HFFc6 (cell line): ENCODE measurements at places on chromosomes 7 and 10. TPM values are rescaled to one million over a fixed set of nuclear protein-coding genes. Genes with fewer than 3 reads are reported as not detected.

GRCh38 chr10:58952747-58953466 is 223.5 kb upstream of the PHYHIPL start:
- H3K36me3 ChIP-seq, result no peaks in the 10 kb centered on the region
- H3K27ac ChIP-seq, result no peak overlapping the region
- DNase-seq, result peak; percentile 43
- H3K4me3 ChIP-seq, result peak overlapping the region; percentile 29; the same call in 1 of the 2 replicates
- peaks cover 50% of the 10 kb centered on the region for H3K4me1 ChIP-seq
- peaks cover 1% of the 10 kb centered on the region; the same call in 1 of the 2 replicates for H3K27me3 ChIP-seq

CPEB3 gene
- total RNA-seq, result 1.0 to 1.2 TPM (median 1.1 TPM) in 3 replicates

GRCh38 chr10:107706096-107706725 is 541.7 kb upstream of the SORCS1 start:
- no peak overlapping the region for H3K27ac ChIP-seq
- no peak overlapping the region for H3K4me3 ChIP-seq
- no peaks in the 10 kb centered on the region for H3K4me1 ChIP-seq

DNA sequence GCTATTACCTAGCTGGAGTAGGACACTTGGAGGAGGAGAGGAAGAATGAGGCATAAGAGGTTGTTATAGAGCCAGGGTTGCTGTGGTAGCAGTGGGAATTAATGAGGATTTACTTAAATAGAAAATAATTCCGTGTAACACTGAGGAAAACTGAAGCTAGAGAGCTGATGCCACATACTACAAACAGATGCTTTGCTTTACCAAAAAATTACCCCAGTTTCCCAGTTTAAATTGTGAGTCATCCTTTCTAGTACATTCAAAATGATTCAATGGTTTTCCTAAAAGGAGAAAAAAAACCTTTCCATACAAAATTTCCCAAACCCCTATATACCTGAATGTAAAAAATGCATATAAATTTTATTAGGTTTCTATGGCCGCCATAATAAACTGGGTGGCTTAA is 58.3 kb downstream of the ZNF518A start:
- H3K36me3 ChIP-seq, result no peaks in the 10 kb centered on the region
- no peaks in the 10 kb centered on the region; the same call in 1 of the 2 replicates for H3K4me1 ChIP-seq
- H3K27ac ChIP-seq, result no peak overlapping the region
- no peak for DNase-seq

- no peaks in the 10 kb centered on the region for H3K4me1 ChIP-seq
- H3K27me3 ChIP-seq, result peaks cover 6% of the 10 kb centered on the region
- H3K27ac ChIP-seq, result no peak overlapping the region
- DNase-seq, result no peak
Observed at GRCh38 chr10:12637649-12638048, 288.3 kb downstream of the CAMK1D start.

DNA sequence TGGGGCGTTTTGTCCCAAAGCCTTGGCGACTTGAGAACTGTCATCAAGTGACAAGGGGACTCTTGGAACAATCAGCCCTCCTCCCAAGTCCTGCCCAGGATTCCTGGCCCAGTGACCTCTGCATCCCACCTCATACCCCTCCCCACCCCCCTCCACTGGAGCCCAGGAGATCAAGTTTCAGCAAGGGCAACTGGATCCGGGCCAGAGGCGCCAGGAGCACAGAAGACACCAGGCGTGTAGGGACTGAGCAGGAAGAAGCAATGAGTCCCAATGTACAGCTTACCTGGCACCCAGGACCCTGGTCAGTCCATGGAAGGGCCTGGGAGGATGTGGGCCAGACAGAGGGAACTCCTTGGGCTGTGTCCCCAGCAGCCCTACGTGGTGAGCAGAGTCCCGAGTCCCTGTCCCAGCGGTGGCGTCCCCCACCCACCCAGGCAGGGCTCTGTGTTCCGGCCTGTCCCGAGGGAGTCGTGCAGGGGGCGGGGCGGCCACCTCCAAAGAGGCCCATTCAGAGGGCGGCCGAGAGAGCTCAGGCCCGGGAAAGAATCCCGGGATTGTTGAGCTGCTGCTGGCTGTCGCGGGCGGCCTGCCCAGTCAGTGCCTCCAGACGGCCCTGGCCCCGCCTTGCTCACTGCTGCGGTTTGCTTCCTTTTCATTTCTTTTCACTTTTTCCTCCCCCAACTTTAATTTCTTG is 254.1 kb downstream of the TNS3 start:
- H3K27me3 ChIP-seq, result no peaks in the 10 kb centered on the region; the same call in 1 of the 2 replicates
- peaks cover 59% of the 10 kb centered on the region for H3K4me1 ChIP-seq
- peaks cover 10% of the 10 kb centered on the region for H3K36me3 ChIP-seq

GRCh38 chr7:117836-118614 is 74.3 kb upstream of the FAM20C start:
- H3K36me3 ChIP-seq, result peaks cover 16% of the 10 kb centered on the region
- peaks cover 19% of the 10 kb centered on the region for H3K4me1 ChIP-seq
- H3K4me3 ChIP-seq, result no peak overlapping the region
- H3K27me3 ChIP-seq, result peaks cover 7% of the 10 kb centered on the region

DNA sequence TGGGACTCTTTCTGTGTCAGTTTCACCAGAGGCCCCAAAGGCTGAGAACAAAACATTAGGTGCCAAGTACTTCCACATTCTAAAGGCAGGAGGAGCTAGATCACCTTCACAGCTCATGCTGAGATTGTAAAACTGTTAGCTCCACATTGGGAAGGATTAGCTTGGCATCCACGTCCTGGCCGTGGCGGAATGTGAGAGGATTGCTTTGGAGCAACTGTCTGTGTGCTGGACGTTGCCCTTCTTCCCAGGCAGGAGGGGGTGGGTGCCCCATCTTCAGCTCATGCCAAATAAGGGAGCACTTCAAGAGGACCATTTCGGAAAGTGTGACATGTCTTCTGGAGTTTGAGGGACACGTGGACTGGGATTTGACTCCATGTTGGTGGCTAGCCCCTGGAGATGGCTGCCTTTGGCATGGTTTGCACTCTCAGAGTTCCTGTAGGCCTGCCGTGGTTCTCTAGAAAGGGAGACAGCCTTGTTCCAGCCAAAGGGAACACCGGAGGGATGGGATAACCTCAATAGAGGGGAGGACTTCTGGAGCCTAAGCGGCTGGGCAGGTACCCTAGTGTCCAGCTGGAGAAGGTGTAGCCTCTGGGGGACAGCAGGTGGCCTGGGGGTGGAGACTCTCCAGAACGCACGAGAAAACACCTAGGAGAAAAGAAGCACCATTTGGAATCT is 19.9 kb upstream of the FMC1 start:
- H3K27me3 ChIP-seq, result peaks cover 4% of the 10 kb centered on the region
- peak; percentile 43 for DNase-seq
- H3K4me3 ChIP-seq, result no peak overlapping the region
- no peaks in the 10 kb centered on the region for H3K36me3 ChIP-seq

DNA sequence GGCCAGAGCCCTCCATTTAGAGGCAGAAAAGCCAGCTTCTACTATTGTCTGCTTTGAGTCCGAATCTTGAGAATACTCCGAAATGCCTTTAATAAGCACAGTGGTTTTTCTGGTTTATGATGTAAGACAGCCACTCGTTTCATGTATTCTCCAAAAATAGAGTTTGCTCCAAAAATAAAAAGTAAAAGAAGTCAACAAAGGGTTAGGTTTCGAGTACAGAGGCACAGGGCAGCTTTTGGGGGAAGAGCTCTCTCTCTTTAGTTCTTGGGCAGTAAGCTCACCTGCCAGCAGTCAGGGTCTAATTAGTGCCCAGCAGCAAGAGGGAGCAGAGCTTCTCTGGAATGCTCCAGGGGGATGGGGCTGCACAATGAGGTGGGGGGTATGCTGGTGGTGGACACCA is 20.2 kb downstream of the CREB3L2 start:
- H3K36me3 ChIP-seq, result peaks cover 67% of the 10 kb centered on the region
- H3K4me3 ChIP-seq, result peak overlapping the region; percentile 72
- DNase-seq, result no peak

GRCh38 chr7:10908600-10908999 is 65.1 kb upstream of the PHF14 start:
- H3K27ac ChIP-seq, result no peak overlapping the region
- peaks cover 5% of the 10 kb centered on the region; the same call in 1 of the 2 replicates for H3K36me3 ChIP-seq
- no peak for DNase-seq
- H3K4me1 ChIP-seq, result no peaks in the 10 kb centered on the region
- H3K4me3 ChIP-seq, result no peak overlapping the region
- H3K27me3 ChIP-seq, result 0 out of 2 replicates have a peak, but pooled peaks cover 1% of the 10 kb centered on the region

SNCG gene
- total RNA-seq, result 2.1 to 3.1 TPM (median 3.1 TPM) in 3 replicates

DNA sequence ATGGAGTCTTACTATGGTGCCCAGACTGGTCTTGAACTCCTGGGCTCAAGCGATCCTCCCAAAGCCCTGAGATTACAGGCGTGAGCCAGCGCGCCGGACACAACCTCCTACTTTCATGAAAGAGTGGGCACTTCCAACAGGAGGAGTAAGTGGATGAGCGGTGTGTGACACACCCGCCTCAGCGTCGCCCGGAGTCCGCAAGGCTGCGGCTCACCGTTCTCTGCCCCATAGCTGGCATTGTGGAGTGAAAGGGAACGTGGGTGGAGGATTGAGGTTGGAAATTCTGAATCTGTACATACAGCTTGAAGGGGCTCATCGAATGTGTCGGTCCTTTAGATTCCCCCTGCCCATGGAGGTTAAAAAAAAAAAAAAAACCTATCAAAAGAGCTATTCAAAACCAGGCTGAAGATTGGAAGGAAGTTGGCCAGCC is 524 bp upstream of the PRXL2A start:
- H3K27ac ChIP-seq, result no peak overlapping the region
- no peak for DNase-seq
- peaks cover 5% of the 10 kb centered on the region; the same call in 1 of the 2 replicates for H3K36me3 ChIP-seq
- H3K27me3 ChIP-seq, result peaks cover 25% of the 10 kb centered on the region

CYP3A4 gene
- total RNA-seq, result not detected in 3 replicates

DLX6 gene
- total RNA-seq, result not detected in 3 replicates

- peaks cover 29% of the 10 kb centered on the region for H3K4me1 ChIP-seq
- no peak for DNase-seq
- H3K27ac ChIP-seq, result no peak overlapping the region
- no peaks in the 10 kb centered on the region for H3K27me3 ChIP-seq
Observed at GRCh38 chr7:7104314-7104698, 78.0 kb upstream of the C1GALT1 start.

GRCh38 chr7:17598846-17599245 is 300.4 kb downstream of the AHR start:
- H3K4me1 ChIP-seq, result peaks cover 60% of the 10 kb centered on the region
- no peaks in the 10 kb centered on the region for H3K27me3 ChIP-seq
- H3K36me3 ChIP-seq, result peaks cover 11% of the 10 kb centered on the region
- no peak overlapping the region for H3K27ac ChIP-seq
- peak; percentile 22 for DNase-seq

GNGT1 gene
- total RNA-seq, result not detected in 2 replicates
